ENCODE measurements at places on chromosomes 2 and 18.

DNA sequence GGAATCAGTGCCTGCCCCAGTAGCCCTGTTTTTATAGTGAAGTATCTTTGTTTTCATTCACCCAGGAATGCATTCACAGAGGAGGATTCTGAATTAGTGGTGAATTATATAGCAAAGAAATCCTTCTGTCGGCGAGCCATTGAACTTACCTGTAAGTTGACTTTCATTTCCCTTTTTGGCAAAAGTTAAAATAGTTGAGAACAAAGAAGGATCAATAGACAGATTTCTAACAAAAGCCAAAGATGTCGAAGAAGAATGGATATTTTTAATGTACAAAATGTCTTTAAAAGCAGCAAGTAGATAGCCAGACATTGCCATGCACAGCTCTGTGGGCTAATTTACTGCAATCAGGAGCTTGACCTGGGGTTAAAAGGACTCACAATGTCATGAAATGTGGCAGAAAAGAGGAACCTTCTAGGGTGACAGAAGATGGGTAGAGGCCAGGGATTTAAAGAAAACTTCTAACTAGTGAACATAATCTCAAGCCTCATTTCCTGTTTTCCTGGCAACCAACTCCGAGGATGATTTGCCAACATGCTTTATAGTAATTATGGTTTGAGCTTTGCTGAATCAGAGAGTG lies 53.8 kb upstream of the TMEM87B start:
- DNase-seq: no peak

DNA sequence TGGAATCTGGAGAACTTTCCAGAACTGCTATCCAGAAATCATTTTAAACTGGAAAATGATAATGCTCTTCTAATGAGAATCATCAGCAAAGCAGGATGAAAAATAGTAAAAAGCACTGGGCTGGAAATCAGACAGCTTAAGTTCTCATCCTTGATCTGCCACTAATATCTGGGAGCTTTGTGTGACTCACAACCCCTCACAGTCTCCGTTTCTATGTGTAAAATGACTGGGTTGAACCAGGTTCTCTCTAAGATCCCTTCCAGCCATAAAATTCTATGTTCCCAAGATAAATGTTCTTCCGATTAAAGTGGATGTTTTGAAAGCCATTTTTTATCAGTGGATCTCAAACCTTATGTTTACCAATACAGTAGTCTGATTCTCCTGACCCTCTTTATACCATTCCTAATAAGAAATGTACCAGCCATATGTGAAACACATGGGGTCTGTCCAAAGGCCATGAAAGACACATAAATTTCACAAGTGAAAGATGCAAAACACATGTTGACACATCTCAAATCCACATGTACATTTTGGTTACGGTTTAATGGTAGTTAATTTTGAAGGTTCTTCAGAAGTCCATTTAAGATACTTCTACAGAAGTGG lies 188.8 kb downstream of the EN1 start:
- DNase-seq: no peak

- DNase-seq: no peak
These were observed 276.1 kb downstream of the BCL2 start for GRCh38 chr18:63043516-63043915.

DNA sequence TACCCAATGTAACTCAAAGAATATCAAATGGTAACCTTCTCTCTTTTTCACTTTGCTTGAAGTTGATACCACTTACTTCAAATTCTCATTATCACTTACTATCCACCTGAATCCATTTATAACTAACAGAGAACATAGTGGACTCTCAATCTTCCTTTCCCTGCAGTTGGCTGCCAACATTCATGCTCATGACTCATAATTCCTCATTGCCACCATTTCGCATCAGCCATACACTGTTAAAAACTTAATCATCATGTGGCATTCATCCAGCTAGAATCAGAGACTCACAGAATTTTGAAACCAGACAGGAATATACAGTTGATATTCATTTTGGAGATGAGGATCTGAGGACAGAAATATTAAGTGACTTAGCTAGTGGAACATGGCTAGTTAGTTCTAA lies 56.8 kb downstream of the SLC4A10 start:
- no peak for DNase-seq

- DNase-seq: peak; percentile 52
These were observed 1.8 kb downstream of the CCDC85A start for GRCh38 chr2:56185582-56186046.

DNA sequence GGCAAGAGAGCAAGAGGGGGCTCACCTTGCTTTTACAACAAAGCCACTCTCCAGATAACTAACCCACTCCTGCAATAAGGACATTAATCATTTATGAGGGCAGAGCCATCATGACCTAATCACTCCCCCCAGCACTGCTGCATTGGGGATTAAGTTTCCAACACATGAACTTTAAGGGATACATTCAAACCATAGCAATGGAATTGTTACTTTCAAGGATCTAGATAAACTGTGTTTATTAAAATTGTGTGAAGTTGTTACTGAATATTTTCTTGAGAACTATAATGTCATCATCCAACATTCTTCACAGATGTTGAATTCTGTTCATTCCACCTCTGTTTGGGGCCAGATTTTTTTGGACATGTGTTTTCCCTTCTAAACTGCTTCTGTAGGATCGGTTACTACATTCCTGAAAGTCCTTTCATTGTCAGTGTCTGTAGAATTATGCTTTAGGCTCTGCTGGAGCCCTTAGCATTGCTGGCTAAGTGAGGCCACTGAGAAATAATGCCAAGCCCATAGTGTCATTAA lies 50.4 kb downstream of the SPATS2L start:
- DNase-seq: no peak

- DNase-seq: no peak
These were observed 211.2 kb downstream of the NAPG start for GRCh38 chr18:10736984-10737383.

DNA sequence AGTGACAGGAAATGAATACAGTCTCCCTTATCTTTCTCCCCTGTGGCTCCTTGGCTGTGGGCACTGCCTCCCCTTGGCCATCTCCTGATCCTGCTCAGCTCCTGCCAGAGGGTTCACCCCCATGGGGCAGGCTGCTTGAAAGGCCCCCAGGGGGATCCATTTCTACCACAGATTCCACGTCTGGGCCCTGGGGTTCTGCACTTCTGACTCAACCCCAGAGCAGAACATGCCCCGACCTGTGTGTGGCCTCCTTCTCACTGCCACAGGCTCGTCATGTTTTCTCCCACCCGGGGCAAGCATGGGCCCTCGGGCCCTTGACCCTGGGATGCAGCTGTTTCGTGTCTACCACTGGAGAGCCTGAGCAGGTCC lies 122.2 kb downstream of the ACKR3 start:
- no peak for DNase-seq

- no peak for DNase-seq
These were observed 1.9 kb downstream of the OTX1 start for GRCh38 chr2:63052411-63053080.

- DNase-seq: no peak
These were observed 91.2 kb downstream of the KCTD1 start for GRCh38 chr18:26457195-26457594.

DNA sequence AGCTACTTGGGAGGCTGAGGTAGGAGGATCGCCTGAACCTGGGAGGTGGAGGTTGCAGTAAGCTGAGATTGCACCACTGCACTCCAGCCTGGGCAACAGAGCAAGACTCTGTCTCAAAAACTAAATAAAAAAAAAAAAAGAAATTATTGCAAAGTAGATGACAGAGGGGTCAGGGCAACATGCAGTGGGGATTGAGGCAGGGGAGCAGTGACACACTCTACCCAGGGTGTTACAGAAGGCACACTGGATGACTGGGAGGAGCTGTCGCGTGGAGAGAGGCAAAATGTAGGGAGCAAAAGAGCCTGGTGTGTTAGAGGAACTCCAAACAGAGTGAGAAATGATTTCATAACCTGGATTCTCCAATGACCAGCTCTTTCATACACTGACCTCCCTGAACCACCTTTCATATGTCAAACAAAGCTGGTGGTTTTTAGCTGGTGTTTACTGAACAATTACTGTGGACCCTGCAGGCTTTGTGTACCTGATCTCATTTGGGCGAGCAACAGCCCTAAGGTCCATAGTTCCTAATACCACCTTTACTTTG lies 22.1 kb downstream of the FBXO41 start:
- DNase-seq: no peak

DNA sequence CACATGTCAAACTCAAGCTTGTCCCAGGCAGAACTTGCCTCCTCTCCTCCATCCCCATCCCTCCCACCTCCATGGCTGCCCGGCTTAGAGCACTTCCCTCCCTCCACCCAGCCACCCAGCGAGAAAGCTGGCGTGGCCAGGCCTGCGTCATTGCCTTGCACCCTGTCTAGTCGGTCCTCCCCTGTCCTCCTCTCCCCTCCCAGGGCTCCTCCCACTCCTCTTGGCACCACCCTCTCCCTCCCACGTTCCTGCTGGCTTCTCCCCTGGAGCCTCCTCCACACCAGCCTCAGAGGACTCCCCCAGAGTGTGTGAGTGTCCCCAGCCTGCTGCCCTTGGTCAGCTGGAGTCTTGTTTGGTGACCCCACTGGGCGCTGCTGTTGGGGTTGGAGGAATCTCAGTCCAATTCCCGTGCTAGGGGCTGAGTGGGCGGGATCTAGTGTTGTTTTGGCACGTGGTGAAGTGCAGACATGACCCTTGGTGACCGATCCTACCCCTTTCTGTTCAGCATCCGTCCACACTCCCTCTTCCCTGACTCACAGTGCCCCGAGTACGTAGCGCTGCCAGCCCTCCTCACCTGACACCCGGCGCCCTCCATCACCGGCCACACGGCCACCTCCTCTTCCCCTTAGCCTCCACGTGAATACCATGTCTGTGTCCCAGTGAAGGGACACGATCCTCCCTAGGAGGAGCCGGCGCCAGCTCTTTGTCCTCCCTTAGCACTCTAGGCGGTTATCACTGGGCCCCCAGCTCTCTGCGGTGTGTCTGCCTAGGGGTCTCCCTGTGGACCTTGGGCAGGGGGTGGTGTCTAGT lies 41.4 kb downstream of the ATP6V1C2 start:
- DNase-seq: no peak

DNA sequence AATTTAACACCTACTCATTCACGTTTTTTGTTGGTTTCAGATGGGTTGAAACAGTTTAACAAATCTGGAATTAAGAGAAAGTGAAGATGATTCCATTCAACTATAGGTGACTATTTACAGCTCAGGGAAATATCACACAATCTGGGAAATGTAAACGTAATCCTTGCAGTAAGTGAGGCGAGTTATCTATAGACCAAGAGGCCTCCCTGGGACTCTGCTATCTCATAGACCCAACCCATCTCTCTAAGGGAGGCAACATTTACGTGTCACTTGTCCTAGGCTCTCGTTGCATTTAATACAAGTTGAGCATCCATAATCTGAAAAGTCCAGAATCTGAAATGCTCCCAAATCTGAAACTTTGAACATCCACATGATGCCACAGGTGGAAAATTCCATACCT lies 2.0 kb upstream of the MOB4 start:
- no peak for DNase-seq

GRCh38 chr2:63975437-63976124 lies 43.6 kb downstream of the VPS54 start:
- no peak for DNase-seq

DNA sequence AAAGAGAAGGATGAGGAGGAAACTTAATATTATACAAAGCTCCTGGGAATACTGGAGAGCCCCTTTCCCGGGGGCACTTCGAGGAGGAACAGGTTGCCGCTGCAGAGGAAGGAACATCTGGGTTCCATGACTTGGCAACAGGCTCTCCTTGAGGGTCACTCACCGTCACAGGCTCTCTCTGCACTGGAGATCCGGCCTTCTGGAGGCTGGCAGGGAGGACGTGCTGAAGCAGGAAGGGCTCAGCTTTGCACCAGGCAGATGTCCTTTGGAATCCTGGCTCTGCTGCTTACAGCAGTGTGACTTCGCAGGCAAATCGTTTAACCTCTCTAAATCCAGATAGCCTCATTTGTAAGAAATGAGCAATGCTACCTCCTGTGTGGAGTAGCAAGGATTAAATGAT lies 2.9 kb upstream of the DPYSL5 start:
- DNase-seq: no peak

GRCh38 chr2:45043174-45043573 lies 33.9 kb upstream of the SIX2 start:
- no peak for DNase-seq

GRCh38 chr2:36406296-36406695 lies 50.7 kb downstream of the CRIM1 start:
- DNase-seq: no peak

DNA sequence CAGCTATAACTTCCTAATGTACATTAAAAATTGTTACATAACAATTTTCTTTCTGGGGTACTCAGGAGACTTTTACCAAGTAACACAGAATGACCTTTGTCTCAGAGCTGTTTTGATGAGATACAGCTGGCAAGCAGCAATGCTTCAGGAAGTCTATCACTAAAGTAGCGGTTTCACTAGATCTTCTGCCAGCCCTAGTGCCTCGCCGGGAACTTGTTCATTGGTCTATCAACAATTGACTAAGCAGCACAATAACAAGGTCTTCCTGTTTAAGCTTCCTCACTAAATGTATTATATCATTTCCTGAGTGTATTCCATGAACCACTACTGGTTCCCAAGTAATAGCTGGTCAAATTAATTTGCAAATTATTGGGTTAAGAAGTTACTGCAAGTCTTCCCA lies 69.2 kb downstream of the TRIP12 start:
- DNase-seq: peak; percentile 56

DNA sequence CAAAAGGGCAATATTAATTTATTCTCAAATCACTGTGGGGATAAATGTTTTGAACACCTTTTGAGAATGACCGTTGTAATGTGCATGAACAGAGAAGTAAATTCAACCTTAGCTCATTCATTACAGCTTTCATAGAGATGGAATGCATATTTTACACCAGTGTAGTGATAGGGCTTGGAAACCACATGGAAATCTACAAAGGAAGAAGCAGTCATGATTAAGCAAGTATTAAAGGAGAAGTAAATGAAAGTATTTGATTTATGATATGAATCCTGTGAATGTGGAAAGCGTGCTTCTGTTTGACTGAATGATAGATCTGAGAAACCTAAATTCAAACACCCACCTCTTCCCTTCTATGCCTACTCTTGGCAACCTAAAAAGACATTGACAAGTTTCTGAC lies 64.7 kb downstream of the CDH7 start:
- DNase-seq: no peak

- no peak for DNase-seq
These were observed 119.8 kb downstream of the LRATD1 start for GRCh38 chr2:14752295-14752694.

Measured in heart left ventricle (tissue), 16 donors.